RCC 7860 (cell line): ENCODE measurements at places on chromosomes 13 and 19.

GRCh38 chr13:48449656-48450055, 36.7 kb upstream of the LPAR6 start:
- DNase-seq = no peak

GRCh38 chr13:79459906-79460305, 21.0 kb upstream of the NDFIP2 start:
- DNase-seq = peak; percentile 12

DNA sequence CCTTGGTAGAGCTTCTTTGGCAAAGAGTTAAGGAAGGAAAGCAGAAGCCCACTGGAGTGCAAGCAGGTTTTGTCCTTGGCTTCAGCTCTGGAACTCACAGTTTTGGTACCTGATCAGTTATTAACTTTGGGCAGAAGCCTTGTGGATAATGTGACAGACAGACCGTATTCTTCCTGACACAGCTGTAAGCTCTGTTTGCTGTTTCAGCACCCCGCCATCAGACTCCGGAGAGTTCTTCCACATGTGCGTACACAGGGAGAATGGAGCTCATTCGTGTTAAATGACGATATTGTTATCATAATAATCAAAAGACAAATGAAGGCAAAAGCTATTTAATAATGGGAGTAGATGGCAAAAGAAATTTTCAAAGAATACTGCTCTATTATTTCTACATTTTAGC, 155.1 kb upstream of the ARGLU1 start:
- DNase-seq = no peak

- DNase-seq = peak; percentile 38
Observed at GRCh38 chr19:51712461-51713081, 11.2 kb downstream of the HAS1 start.

DNA sequence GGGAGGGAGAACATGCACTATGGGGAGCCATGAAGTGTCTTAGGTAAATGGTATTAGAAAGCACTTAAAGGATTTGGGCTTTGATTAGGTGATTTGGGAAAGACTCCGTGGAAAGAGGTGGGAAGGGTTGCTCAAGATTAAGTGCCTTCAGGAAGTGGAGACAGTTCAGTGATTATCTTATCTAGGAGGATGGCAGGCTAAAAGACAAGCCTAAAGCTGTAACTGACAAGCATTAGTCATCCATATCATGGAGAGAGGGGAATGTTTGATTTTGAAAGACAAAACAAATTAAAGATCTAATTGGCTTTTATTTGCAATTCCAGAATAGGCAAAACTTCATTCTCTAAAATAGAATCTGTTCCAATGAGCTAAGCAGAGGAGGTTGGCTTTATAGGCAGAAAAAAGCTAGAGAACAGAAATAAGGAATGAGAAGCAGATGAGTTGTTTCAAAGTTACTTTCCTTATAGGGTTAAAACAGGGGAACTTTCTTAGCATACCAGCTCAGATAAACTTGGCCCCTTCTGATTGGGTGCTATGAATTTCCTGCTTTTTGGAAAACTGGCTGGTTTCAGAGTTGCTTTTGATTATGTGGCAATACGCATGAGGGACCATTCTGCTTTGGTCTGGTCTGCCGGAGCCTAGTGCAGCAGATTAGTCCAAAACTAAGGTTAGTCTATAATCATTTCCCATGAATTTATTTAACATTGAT, 1.8 kb upstream of the DIAPH3 start:
- no peak for DNase-seq

DNA sequence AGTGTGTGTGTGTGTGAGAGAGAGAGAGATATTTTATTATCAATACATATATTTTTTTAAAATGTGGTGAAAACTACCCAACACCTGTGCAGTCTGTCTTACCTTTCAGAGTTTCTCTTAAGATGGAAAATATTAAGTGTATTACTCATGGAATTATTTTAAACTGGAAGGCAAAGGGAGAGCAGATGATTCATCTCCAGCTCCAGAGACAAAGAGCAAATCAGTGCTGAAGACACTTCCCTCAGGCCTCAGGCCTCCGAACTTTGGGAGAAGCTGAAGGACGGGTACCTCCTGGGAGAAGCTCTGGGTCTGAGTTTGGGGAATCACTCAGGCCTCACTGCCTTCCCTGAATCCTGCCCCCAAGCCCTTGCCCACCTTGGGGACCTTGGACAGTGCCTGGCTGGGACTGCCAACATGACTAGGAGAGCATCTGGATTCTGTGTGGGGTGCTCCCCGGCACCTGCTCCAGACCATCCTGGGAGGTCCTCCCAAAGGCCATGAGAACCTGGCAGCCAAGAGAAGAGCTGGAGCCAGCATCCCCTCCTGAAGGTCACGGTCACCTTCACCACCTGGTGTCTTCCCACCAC, 170.4 kb upstream of the UBL3 start:
- DNase-seq = no peak

DNA sequence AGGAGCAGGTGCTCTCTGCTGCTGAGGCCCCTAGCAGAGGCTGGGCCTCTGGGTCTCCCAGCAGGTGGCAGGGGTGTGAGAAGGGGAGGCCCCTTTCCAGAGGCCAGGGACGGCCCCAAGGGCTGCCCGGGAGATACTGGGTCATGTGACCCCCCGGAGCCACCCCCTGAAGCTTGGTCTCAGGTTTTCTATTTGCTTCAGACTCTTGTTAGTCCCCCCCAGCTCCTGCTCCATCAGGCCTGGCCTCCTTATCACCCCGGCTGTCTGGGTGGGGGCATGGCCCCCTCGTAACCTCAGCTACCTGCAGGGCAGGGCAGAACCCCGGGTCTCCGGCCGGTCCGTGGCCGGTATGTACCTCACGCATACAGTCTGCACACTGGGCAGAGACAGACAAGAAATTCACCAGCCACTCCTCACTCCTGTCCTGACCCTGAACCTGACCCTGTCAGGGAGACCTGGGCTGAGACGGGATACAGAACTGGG, 13.2 kb upstream of the TCF3 start:
- DNase-seq = no peak

DNA sequence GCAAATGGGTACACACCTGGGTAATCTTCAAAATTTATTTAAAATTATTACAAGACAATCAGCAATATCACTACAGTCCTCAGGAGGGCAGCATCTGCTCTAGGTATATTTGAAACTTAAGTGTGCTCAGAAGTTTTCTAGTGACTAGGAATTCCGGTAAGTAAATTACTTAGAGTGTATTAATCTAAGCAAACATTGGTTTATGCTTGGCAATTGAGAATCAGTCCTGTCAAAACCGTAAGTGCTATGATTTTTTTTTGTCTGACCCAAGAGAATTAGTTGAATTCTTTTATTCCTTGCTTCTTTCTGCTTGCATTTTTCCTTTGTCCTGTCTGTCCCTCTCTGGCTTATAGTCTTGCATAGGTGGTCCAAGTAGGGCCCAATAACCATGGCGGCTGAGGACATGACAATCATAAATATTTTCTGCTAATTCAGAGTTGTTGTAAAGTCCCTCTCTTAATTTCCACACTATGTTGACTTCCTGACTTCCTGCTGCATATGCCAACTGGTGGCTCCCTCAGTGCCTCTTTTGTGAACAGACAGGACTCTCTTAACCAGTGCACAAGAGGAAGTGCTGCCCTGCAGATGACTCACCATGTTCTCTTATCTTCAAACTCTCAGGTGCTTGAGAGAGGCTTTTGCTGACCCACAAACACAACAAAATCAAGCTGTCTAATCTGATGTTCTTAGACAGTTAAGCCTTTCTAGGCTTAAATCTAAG, 82.2 kb downstream of the SLAIN1 start:
- DNase-seq = peak; percentile 32

DNA sequence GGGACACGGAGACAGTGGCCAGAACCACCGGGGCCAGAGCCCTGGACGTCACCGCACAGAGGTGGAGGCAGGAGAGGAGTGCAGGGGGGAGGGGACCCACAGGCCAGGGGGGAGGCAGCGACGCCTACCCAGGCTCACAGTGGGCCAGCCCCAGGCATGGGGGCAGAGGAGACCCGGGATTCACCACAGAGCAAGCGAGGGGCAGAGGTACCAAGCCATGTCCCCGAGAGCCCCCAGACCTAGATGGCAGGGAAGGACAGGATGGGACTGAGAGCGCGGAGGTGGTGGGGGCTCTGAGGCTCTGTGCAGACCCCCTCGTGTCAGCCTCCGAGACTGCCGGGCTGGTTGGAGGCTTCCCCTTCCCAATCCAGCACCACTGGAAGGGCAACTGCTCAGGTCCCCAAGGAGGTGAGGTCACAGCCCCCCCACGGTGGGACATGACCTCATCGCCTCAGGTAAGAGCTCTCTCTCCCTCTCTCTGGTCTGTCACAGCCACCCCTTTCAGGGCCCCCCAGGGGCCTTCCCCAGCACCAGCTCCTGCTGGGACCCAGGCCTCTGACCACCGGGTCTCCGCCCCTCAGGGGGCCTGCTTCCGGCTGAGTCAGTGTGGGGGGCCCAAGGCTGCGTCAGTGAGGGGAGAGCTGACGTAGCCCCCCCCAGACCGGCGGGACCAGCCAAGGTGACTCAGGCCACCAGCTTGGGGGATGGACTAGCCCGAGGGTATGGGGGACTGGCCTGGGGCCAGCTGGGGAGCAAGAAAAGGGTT, 2.2 kb upstream of the IL11 start:
- peak; percentile 73 for DNase-seq

- no peak for DNase-seq
Observed at GRCh38 chr13:112733661-112734379, 44.0 kb downstream of the ATP11A start.

GRCh38 chr19:49475191-49475917, 1.3 kb downstream of the FLT3LG start:
- DNase-seq = no peak

GRCh38 chr13:49292742-49293486, 45.2 kb downstream of the CDADC1 start:
- no peak for DNase-seq

- DNase-seq = peak; percentile 69
Observed at GRCh38 chr19:28956421-28956820, 256.5 kb downstream of the UQCRFS1 start.

DNA sequence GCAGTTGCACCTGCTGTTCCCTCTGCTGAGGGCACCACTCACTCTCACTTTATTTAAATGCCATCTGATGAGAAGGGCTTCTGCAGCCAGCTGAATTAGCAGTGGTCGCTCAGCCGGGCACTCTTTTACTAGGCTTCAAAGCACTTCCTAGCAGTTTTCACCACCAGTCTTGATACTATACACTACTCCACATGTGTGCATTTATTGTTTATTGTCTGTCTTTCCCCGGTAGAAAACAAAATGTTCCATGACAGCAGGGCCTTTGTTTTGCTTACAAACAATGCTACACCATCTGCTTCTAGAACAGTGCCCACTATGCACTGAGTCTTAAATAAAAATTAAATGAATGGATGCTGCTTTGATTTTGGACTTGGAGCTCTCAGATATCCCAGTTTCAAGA, 404.9 kb downstream of the FGF14 start:
- DNase-seq = no peak
